HFFc6 (cell line): ENCODE measurements at places on chromosomes 2 and 18. TPM values are rescaled to one million over a fixed set of nuclear protein-coding genes. Genes with fewer than 3 reads are reported as not detected.

DNA sequence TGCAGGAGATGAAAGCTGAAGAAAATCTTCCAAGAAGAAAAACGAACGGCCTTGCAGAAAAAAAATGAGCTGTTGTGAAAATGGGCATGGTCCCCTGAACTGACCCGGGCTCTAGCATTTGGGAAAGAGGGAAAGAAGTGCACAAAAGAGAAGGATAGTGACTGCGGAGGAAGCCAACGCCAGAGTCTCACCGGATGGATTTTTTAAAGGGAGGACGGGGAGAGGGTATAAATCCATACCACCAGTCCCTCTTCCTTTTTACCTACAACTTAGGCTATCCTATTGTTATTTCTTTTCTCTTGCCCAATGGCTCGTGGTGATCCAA, 601 bp downstream of the WDR35 start:
- H3K36me3 ChIP-seq = peaks cover 10% of the 10 kb centered on the region; the same call in 1 of the 2 replicates
- peaks cover 21% of the 10 kb centered on the region for H3K4me1 ChIP-seq
- peaks cover 8% of the 10 kb centered on the region; the same call in 1 of the 2 replicates for H3K27me3 ChIP-seq
- H3K4me3 ChIP-seq = peak overlapping the region; percentile 91
- H3K27ac ChIP-seq = peak overlapping the region; percentile 94

DNA sequence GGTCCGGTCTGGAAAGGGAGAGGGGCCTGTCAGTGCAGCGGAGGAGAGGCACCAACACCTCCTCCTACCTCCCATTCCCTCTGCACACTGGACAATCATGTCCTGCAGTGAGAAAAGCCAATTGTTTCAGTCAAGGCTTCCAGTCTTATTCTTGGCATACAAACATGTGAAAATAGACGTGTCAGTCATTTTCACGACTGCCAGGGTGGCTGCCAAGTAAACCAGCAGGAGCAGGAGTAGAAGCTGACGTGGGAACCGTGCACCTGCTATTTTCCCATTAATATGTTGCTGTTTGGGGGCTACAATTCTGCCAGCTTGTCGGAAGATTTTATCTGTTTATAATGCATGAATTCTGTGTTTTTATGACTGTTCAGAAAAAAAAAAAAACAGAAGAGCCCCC, 202.3 kb downstream of the SPP2 start:
- no peaks in the 10 kb centered on the region; the same call in 1 of the 2 replicates for H3K36me3 ChIP-seq
- no peak overlapping the region; the same call in 1 of the 2 replicates for H3K4me3 ChIP-seq
- no peak overlapping the region; the same call in 1 of the 2 replicates for H3K27ac ChIP-seq
- no peaks in the 10 kb centered on the region; the same call in 1 of the 2 replicates for H3K27me3 ChIP-seq

- DNase-seq = no peak
- peaks cover 57% of the 10 kb centered on the region for H3K4me1 ChIP-seq
- peaks cover 45% of the 10 kb centered on the region for H3K36me3 ChIP-seq
- H3K27ac ChIP-seq = no peak overlapping the region; the same call in 1 of the 2 replicates
- no peak overlapping the region for H3K4me3 ChIP-seq
These were observed 58.4 kb downstream of the KCTD18 start for GRCh38 chr2:200451511-200451910.

DNA sequence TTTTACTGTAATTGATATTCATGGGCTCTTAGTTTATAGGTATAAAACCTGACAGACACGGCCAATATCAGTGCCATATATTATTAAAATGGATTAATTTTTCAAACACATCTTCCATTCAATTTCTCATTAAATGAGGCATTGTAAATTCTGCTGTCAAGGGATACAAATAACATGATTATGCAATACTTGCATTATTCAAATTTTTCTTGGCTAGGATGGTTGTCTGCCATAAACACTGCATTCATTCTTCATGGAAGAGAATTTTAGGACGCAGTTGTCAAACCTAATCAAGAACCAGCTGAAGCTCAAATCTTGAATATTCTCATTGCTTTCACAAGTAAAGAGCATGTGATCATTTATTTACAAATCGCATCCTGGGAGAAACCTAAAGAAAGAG, 255.6 kb downstream of the RDH14 start:
- no peak overlapping the region for H3K27ac ChIP-seq
- no peak overlapping the region for H3K4me3 ChIP-seq
- peaks cover 21% of the 10 kb centered on the region for H3K4me1 ChIP-seq
- H3K36me3 ChIP-seq = no peaks in the 10 kb centered on the region

ZBTB7C gene
- total RNA-seq = not detected in 3 replicates

CYS1 gene
- total RNA-seq = 0.38 to 1.4 TPM (median 0.45 TPM) in 3 replicates
